ENCODE measurements at places on chromosomes 7 and 10. TPM values are rescaled to one million over a fixed set of nuclear protein-coding genes. Genes with fewer than 3 reads are reported as not detected.

Gene TAF3
- 9.0 TPM for total RNA-seq

Gene SHH
- total RNA-seq, result 1.6 TPM

Gene CUZD1
- not detected for total RNA-seq

DNA sequence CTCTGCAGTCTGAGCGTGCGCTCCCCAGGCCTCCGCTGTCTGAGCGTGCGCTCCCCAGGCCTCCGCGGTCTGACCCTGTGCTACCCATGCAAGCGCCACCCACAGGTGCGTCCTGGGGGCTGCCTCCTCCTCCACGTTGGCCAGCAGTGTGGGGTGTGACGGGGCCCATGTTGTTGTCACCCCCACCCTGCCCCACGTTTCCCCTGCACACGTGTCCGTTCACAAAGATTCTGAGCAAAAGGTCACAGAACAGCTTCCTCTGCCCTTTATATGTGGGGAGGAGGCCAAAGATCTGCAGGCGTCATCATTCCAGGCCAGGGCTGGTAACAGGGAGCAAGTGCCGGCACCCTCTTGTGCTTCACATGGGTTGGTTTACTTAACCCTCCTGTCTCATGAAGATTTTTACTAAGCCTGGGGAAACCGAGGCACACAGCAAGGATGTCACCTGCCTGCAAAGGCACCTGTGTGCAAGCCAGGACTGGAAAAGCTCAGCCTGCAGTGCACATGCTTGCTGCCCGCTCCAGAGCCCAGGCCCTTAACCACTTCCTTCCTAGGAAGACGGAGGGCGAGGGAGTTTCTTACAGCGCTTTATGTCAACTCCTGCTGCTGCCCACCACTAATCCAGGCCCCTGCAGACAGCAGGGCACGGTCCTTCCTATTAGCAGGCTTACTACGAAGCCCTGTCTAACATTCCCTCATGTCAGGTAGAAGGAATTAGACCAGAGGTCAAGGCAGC lies 4.8 kb downstream of the GPR146 start:
- H3K27me3 ChIP-seq, result no peaks in the 10 kb centered on the region
- no peak overlapping the region for H3K27ac ChIP-seq
- H3K4me1 ChIP-seq, result peaks cover 12% of the 10 kb centered on the region
- no peaks in the 10 kb centered on the region for H3K36me3 ChIP-seq
- no peak for DNase-seq

DNA sequence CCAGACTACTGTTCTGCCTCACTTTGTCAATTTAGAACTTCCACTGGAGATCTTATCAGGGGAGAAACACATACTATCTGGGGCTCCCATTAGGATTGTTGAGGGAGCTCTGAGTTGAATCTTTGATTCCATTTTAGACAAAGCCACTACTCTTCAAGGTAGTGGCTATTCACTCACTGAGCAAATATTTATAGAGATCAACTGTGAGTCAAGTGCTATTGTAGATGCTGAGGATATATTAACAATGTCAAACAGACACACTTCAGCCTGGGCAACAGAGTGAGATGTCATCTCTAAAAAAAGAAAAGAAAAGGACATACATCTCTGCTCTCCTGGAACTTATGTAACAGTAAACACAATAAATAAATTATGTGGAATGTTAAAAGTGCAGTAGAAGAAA lies 315.3 kb downstream of the PTEN start:
- no peaks in the 10 kb centered on the region for H3K36me3 ChIP-seq
- no peak overlapping the region for H3K27ac ChIP-seq
- H3K4me3 ChIP-seq, result no peak overlapping the region
- H3K4me1 ChIP-seq, result no peaks in the 10 kb centered on the region
- no peaks in the 10 kb centered on the region for H3K27me3 ChIP-seq

DNA sequence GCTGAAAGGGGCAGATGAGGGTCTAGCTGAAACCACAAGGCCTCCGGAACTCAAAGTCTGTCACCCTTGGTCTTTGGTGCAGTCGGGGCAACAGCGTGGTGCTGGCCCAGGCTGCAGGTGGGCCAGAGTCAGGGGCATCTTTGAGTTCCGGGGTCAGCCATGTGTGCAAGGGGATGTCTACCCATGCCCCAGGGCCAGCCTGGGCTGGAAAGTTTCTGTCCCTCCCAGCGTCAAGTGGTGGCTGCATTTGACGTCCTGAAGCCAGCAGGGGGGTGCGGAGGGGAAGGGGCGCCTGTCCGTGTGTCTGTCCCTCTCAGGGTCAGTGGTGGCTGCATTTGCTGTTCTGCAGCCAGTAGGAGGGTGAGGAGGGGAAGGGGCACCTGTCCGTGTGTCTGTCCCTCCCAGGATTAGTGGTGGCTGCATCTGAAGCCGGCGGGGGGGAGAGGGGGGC lies 638 bp downstream of the BRAT1 start:
- DNase-seq, result peak; percentile 64
- peaks cover 27% of the 10 kb centered on the region for H3K36me3 ChIP-seq
- peaks cover 8% of the 10 kb centered on the region for H3K4me1 ChIP-seq
- H3K4me3 ChIP-seq, result peak overlapping the region; percentile 81
- no peak overlapping the region for H3K27ac ChIP-seq

GRCh38 chr10:71727105-71727737 lies 7.6 kb upstream of the C10orf105 start:
- H3K27ac ChIP-seq, result no peak overlapping the region
- peaks cover 4% of the 10 kb centered on the region for H3K4me1 ChIP-seq
- no peak overlapping the region for H3K4me3 ChIP-seq
- no peak for DNase-seq

DNA sequence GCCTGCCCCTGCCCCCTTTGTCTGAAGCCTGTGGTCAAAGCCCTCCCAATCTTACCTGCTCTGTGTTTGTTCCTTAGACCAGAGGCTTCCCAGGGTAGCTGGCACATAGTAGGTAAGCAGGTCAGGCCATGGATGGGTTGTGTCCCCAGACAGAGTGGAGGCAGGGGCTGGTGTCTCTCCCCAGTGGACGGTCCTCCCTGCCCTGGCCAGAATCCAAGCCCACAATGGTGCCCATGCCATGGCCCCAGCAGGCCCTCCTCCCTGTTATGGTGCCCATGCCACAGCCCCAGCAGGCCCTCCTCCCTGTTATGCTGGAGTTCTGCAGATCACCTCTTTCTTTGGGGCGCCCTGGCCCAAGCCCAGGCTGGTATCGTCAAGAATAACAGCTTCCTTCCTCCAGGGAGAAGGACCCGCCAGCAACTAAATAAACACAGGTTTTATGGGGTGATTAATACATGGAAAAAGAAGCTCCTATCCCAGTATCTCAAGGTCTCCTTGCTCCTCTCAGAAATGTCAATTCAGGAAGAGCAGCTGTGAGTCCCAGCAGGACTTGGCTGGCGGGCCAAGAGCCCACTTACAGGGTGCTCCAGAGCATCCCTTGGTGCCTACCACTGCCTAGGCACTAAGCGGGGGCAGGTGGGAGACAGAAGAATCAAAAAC lies 82.0 kb downstream of the NEURL1 start:
- H3K4me1 ChIP-seq, result peaks cover 4% of the 10 kb centered on the region
- H3K4me3 ChIP-seq, result no peak overlapping the region
- H3K27me3 ChIP-seq, result no peaks in the 10 kb centered on the region
- H3K36me3 ChIP-seq, result no peaks in the 10 kb centered on the region
- no peak overlapping the region for H3K27ac ChIP-seq

DNA sequence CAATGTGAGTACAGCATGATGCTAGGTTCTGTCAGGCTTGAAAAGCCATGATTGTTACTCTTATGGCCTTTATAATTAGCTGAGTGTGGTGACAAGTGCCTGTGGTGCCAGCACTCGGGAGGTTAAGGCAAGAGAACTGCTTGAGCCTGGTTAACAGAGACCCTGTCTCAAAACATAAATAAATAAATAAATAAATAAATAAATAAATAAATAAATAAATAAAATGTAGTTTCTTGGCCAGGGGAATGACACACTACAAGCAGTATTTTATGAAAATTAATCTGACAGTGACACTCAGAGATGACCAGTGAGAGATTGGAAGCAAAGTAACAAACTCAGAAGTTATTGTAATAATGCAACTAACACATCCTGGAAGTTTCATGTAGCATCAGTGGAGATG lies 2.3 kb upstream of the MORN4 start:
- no peak overlapping the region for H3K4me3 ChIP-seq
- H3K36me3 ChIP-seq, result no peaks in the 10 kb centered on the region
- H3K4me1 ChIP-seq, result no peaks in the 10 kb centered on the region

Data from endodermal cell (in vitro differentiated cells).